Activated CD8-positive, alpha-beta T cell treated with anti-CD3 and anti-CD28 coated beads, Interleukin-2, amount 10 ng/mL, durations not matched to agents 7 days and 5 days (primary cell): ENCODE measurements at places on chromosomes 3 and 15. TPM values are rescaled to one million over a fixed set of nuclear protein-coding genes. Genes with fewer than 3 reads are reported as not detected.

The CCDC54 gene
- not detected for total RNA-seq

The NDUFAF3 gene
- 92.1 TPM for total RNA-seq

- DNase-seq, result peak; percentile 91
- H3K27me3 ChIP-seq, result no peaks in the 10 kb centered on the region
- peak overlapping the region; percentile 100 for H3K27ac ChIP-seq
- H3K4me1 ChIP-seq, result peaks cover 69% of the 10 kb centered on the region
- peak overlapping the region; percentile 99 for H3K4me3 ChIP-seq
- H3K36me3 ChIP-seq, result peaks cover 30% of the 10 kb centered on the region
These were observed 9.5 kb upstream of the TRIM69 start for GRCh38 chr15:44726568-44727484.

GRCh38 chr3:9301798-9302197 lies 52.4 kb upstream of the SRGAP3 start:
- H3K36me3 ChIP-seq, result no peaks in the 10 kb centered on the region
- DNase-seq, result no peak
- H3K4me1 ChIP-seq, result peaks cover 6% of the 10 kb centered on the region

DNA sequence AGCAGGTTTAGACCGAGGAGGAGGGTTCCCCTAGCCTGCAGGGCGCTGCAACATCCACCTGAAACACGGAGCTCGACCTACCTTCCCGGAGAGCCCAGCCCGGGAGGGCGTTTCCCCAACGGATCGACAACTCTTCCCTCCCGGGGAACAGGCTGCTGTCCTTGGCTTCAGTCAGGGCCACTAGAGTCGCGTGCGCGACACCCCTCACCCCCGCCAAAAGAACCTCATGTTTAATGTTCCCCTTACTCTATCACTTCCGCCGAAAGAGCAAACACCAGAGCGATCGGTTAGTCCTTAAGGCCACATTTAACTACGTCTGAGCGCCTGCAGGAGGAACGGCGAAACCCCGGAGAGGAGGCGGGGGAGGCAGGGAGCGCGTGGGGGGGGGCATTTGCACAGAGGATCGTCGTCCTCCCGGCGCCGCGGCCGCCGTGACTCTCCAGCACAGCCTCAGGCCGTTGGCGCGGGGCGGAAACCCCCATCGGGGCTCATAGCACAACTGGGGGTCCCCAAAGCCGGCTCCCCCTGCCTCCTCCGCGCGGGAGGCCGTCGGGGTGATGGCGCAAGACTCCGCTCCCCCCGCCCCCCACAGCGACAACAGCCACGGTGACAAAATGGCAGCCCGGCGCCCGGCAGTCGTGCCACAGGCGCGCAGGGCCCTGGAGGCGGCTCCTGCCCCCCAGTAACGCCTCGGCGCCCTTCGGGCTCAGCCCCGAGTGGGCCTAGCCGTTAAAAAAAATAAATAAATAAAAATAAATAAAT lies 3.2 kb downstream of the ANP32A start:
- DNase-seq, result peak; percentile 78
- peak overlapping the region; percentile 95 for H3K27ac ChIP-seq
- H3K36me3 ChIP-seq, result peaks cover 39% of the 10 kb centered on the region
- H3K27me3 ChIP-seq, result no peaks in the 10 kb centered on the region
- peaks cover 42% of the 10 kb centered on the region for H3K4me1 ChIP-seq

DNA sequence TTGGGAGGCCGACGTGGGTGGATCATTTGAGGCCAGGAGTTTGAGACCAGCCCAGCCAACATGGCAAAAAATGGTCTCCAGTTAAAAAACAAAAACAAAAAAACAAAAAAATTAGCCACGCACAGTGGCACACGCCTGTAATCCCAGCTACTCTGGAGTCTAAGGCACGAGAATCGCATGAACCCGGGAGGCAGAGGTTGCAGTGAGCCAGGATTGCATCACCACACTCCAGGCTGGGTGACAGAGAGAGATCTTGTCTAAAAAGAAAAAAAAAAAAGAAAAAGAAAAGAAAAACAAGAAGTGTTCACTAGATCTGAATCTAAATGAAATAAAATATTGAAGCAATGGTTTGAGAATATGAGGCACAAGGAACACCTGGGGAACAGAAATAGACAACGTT lies 36.7 kb downstream of the SLC9A9 start:
- DNase-seq, result no peak
- H3K27me3 ChIP-seq, result no peaks in the 10 kb centered on the region
- no peaks in the 10 kb centered on the region for H3K36me3 ChIP-seq
- H3K4me3 ChIP-seq, result no peak overlapping the region
- no peak overlapping the region for H3K27ac ChIP-seq
- H3K4me1 ChIP-seq, result peaks cover 13% of the 10 kb centered on the region

- H3K27me3 ChIP-seq, result no peaks in the 10 kb centered on the region
- no peak overlapping the region for H3K4me3 ChIP-seq
- no peak overlapping the region for H3K27ac ChIP-seq
- DNase-seq, result no peak
- no peaks in the 10 kb centered on the region for H3K36me3 ChIP-seq
- no peaks in the 10 kb centered on the region for H3K4me1 ChIP-seq
These were observed 733.5 kb downstream of the NTRK3 start for GRCh38 chr15:87522997-87523396.

DNA sequence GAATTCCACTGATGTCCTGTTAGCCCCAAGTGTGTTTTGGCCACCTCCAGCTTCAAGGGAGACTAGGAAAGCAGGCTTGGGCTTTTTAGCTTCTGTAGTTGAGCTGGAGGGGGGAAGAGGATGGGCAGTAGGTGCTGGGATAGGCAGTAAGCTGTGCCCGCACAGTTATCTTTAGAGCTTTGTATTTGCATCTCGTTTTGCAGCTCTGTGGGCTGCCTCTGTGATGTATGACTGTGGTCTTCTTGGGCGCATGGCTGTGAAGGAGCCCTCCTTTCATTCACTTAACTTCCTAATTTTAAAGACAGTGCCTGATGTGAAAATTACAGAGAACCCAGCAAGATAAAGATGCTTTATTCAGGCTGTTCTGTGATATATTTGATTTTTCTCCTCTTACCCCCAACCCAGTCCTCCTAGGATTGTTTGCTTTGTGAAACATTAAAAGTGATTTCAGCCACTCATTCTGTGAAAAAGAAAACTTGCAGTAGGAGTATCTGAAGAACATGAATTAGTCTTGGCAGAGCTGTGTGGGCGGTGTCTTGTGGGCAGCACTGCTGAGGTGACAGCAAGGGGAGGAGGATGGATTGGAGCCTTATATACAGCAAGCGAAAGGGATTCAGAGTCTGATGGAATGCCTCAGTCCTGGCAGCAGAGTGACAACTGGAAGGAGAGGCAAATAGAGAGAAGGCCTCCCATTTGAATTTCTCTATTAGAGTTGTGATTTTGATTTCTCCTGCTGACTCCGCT lies 74.3 kb downstream of the LARS2 start:
- peak overlapping the region; percentile 42 for H3K27ac ChIP-seq
- H3K36me3 ChIP-seq, result peaks cover 36% of the 10 kb centered on the region
- H3K4me1 ChIP-seq, result peaks cover 32% of the 10 kb centered on the region
- DNase-seq, result peak; percentile 36
- H3K27me3 ChIP-seq, result no peaks in the 10 kb centered on the region
- no peak overlapping the region for H3K4me3 ChIP-seq

GRCh38 chr3:138119423-138119766 lies 4.0 kb upstream of the DZIP1L start:
- H3K27ac ChIP-seq, result no peak overlapping the region
- no peaks in the 10 kb centered on the region for H3K36me3 ChIP-seq
- no peak overlapping the region for H3K4me3 ChIP-seq

- no peak overlapping the region for H3K4me3 ChIP-seq
- H3K36me3 ChIP-seq, result no peaks in the 10 kb centered on the region
- no peak for DNase-seq
- no peaks in the 10 kb centered on the region for H3K4me1 ChIP-seq
- H3K27ac ChIP-seq, result no peak overlapping the region
These were observed 40.5 kb upstream of the CCR4 start for GRCh38 chr3:32910954-32911353.

DNA sequence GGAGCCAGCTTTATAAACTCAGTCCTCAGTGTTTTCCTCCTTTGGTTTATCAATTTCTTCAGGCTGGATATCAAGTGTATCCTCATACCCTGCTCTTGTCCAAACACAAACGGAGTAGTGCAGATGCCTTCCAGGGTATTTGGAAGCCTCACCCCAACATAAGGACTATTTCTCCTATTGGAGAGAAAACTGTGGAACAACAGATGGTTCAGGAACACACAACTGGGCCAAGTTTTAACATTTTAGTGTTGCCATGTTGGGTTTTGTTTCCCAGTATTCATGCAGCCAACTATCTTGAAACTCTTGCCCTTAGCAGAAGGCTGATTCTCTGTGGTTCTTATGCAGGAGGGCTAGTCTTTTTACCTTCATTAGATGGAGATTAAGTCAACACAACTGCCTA lies 398.1 kb downstream of the GABRB3 start:
- no peaks in the 10 kb centered on the region for H3K27me3 ChIP-seq
- H3K4me3 ChIP-seq, result no peak overlapping the region
- no peak overlapping the region for H3K27ac ChIP-seq
- no peak for DNase-seq
- H3K4me1 ChIP-seq, result no peaks in the 10 kb centered on the region

GRCh38 chr3:31692751-31693150 lies 160.0 kb downstream of the STT3B start:
- no peaks in the 10 kb centered on the region for H3K27me3 ChIP-seq
- H3K4me1 ChIP-seq, result no peaks in the 10 kb centered on the region
- H3K36me3 ChIP-seq, result no peaks in the 10 kb centered on the region
